Muscle of arm (tissue), 14 donors: ENCODE measurements at places on chromosomes 16 and 17.

GRCh38 chr16:17775061-17775460 lies 304.3 kb upstream of the XYLT1 start:
- DNase-seq: no peak

DNA sequence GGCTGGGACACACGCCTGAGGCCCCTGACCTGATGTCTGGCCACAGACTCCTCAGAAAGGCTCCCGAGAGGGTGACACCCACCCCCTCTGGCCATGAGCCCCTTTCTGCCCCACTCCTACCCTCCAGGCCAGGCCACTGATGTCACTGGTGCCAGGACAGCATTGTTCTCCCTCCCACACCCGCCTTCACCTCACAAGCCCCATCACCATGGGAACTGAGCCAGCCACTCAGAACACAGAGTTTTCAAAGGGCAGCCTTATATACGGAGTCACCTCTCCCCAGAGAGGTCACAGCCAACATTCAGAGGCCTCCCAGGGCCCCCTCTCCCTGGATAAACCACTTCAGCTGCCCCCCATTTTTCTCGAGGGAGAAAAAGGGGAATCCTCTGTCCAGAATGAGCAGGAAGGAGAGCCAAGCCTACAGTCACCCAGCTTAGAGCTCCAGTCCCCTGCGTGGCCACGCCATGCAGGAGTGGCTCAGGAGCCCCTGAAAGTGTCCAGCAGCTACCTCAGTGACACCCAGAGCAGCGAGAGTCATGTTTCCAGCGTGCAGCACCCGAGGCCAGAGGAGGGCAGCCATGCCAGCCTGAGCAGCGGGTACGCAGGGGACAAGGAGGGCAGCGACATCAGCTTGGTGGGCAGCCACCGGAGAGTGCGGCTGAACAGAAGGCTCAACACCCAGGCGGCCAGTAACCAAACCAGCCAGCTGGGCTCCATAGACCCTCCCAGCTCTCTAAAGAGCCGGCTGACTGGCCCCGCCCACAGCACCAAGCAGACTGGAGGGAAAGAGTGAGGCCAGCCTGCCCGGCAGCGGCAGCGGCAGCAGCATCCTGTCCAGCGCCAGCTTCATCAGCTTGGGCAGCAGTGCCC lies at the start of gene C16orf82:
TSS of gene C16orf82 (plus strand) at position 260 of the 870 bp plus-strand sequence.
- DNase-seq: no peak

DNA sequence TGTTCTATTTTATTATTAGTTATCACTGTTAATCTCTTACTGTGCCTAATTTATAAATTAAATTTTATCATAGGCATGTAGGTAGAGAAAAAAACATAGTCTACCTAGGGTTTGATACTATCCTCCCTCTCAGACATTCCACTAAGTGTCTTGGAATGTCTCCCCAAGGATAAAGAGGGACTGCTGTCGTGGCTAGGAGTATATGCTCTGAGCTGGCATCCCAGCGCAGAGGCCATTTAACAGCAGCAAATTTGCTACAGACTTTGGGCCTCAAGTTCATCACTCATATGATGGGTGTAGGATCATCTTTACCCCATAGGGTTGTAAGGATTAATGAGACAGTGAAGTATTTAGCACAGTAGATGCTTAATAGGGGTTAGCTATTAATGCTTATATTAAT lies 56.7 kb downstream of the ZFHX3 start:
- DNase-seq: no peak

DNA sequence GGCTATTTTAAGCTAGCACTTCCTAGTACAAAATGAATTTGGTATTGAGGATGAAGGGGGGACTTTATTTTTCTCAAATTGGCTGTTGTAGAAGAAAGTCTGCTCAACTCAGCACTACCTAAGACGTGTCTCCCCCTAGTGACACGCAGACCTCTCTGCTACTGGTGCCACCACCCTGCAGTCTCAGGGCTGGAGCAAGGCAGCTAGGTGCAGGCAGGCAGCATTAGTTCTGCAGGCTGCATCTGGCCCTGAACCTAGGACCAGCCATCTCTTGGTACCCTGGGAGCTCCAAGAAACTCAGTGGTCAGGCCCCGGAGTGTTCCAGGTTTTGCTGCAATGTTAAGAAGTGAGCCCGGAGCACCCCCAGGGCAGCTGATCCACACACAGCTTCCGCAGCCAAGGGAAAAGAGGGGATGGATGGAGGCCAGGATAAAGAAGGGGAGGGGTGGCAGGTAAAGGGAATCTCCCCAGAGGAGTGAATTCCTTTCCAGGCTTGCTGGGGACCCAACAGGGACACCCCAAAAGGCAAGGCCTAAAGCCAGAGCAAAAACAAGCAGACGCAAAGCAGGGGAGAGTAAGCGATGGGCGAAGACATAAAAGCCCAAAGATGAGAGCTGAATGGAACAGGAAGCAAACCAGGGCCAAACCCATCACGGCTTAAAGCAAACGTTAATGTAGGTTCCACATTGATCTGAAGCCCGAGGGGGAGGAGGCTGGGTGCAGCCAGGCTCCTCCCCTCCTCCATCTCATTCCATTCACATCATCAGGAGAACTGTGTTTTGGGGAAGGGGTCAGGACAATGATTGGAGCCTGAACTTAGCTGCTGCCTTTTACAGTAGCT lies 200.5 kb downstream of the ZFHX3 start:
- no peak for DNase-seq

- DNase-seq: no peak
These were observed 81.2 kb downstream of the GNAO1 start for GRCh38 chr16:56272583-56272894.
